ENCODE measurements at places on chromosomes 3 and 15. TPM values are rescaled to one million over a fixed set of nuclear protein-coding genes. Genes with fewer than 3 reads are reported as not detected.

- DNase-seq: no peak
Observed at GRCh38 chr3:158701420-158702065, 29.1 kb upstream of the LXN start.

DNA sequence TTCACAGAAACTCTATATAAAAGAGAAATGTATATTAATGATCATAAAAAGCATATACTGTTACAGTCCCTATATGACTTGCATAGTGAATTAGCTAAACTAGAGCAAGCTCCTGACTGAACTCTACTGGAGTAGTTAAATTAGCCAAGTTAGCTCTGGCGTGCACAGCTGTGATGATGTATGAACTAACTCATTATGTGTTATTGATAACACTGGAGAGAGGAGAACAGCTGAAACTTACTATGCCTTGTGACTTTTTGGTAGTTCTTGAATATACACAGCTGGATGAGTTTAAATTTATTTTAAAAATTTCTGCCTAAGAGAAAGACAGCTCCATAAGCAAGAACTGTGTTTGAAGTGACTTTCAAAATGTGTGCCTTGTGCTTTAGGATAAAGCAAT, 8.1 kb downstream of the TIPARP start:
- DNase-seq: no peak

- no peak for DNase-seq
Observed at GRCh38 chr3:64559588-64559987, 128.2 kb downstream of the ADAMTS9 start.

DNA sequence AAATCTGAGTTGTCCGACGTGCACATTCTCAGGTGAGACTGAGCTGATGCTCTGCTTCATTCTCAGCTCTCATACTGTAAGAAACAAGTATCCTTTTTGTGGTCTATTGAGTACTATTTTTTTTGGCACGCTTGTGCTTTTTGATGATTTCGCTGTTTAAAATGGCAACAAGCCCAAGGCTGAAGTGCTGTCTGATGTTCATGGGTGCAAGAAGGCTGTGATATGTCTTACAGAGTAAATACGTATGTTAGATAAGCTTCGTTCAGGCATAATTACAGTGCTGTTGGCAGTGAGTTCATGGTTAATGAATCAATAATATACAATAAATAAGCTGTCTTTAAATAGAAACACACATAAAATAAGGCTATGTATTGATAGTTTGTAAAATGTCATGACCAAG, 27.2 kb downstream of the AQR start:
- no peak for DNase-seq

DNA sequence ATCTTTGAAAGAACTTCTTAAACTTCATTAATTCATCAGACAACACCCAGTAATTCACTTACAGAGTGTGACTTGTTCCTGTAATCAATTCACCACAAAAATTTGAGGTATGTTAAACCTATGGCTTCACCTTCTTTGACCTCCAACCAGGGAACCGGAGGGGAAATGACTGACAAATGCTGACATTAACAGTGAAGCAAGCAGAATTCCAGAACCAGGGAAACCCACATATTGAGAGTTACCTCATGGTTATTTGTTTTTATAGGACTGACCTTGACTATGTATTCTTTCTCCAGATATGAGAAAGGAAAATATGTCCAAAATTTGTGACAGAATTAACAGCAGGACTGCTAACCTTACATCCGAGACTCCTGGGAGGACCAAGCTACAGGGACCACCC, 2.7 kb downstream of the P3H2 start:
- DNase-seq: no peak

DNA sequence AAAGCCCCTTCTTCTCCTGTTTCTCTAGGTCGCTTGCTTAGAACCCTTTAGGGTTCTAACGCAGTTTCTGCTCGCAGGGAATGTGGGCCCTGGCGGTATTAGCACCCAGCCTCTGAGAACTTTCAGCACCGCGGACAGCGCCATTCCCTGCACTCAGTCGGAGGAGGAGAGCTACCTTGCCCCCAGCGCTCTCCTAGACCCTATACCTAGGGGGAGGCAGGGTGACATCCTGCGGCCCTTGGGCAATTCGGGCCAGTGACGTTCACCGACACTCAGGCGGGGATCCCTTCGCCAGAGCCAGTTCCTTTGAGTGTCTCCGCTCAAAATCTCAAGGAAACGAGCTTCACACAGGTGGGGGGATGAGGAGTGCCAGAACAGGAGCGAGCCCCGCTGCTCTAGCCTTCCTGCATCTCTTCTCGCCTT, 1.3 kb downstream of the SLC7A14 start:
- DNase-seq: peak; percentile 54

- DNase-seq: no peak
Observed at GRCh38 chr15:95872366-95872771, 458.1 kb upstream of the NR2F2 start.

DNA sequence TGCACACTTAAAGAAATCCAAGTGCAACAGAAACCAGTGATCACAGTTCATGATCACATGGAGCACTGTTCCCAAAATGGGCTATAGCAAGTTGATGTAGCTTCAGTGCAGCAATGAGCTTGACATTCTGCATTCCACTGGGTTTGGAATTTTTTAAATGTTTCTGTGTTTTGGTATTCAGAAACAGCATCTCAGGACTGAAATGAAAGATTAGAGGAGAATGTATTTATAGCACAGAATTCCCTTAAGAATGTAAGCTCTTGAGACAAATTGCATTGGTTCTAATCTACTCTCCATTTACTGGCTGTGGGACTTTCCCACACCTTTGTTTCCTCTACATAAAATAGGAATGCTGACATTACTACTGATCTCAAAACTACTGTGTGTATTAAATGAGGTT, 162.7 kb downstream of the FGF12 start:
- no peak for DNase-seq

GRCh38 chr15:88255484-88256278, 858 bp downstream of the NTRK3 start:
- DNase-seq: no peak

DNA sequence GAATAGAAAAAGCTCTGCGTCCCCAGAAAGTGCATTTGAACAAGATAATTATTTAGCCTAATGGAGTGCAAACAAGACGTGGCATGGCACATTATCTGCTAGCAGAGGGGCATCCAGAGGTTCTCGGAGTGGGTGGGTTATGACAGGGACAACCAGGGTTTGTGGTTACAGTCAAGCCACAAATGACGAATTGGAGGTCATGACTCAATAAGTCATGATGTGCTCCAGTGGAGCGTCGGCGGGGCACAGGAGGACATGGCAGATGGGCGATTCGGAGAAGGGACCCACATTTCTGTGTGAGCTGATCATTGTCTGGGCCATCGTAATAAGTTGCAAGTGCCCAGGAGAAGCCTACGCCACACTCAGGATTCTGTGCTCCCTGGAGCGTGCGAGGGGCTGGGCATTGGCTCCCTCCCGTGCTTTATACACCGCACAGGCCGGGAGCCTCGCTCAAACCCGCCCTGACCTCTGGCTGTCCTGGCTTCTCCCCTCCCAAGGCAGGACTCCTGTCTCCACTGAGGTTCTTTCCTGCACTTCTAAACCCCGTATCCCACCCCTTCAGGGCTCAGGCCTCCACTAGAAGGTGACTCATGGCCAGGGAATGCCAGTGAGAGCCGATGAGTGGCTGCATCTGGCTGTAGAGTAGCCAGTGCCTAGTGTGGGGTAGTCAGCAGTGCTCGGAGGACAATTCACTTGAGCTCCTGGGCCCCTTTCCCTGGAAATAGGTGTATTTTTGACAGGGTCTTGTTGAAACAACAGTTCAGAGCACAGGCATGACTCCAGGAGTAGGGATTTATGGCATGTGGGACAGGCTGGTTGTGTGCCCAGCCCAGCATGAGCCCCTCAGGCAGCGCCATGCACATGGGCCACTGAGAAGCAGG, 67.4 kb downstream of the GRIP2 start:
- no peak for DNase-seq

CADM2 gene
- not detected for total RNA-seq

PPP1R14D gene
- not detected for total RNA-seq

RPP14 gene
- total RNA-seq: 10.7 TPM

Measured in activated CD4-positive, alpha-beta memory T cell treated with anti-CD3 and anti-CD28 coated beads, Interleukin-2, amount 10 ng/mL, durations not matched to agents 7 days and 5 days (primary cell).